ENCODE measurements at places on chromosomes 11 and 22.

- DNase-seq: no peak
Observed at GRCh38 chr11:115873813-115874212, 369.6 kb upstream of the CADM1 start.

DNA sequence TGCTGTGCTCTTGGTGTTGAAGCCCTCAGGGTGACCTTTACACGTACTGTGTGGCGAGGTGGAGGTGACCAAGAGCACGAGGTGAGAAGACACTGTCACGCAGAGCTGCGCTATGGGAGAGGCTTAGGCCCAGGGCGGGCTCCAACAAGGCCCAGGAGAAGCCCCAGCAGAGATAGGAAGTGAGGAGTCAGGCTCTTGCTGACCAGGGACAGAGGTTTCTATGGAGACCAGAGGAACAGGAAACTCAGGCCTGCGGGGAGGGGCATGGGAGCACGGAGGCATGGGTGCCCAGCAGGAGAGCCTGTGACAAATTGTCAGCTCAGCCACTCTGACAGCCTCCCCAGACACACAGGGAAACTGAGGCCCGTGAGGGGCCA, 15.8 kb downstream of the DGKZ start:
- DNase-seq: no peak

DNA sequence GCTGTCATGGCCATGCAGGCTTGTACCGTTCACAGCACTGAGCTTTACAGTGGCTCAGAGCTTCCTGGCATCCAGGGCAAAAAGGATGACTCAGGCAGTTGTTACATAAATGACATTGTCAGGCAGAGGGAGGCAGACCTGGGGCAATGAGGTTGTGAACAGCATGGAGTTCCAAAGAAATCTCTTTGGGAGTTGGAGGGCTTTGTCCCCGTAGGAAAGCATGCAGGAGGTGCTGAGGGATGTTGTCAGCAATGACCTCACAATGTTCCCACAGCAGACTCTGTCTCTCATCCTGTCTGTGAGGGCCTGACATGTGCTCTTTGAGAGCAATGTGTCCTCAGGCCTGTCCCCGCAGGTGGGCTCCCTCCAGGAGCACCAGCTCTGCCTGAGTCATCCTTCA, 25.9 kb upstream of the PDE2A start:
- DNase-seq: no peak

GRCh38 chr11:80157447-80157846, 716.6 kb upstream of the TENM4 start:
- no peak for DNase-seq

- DNase-seq: no peak
Observed at GRCh38 chr11:113593698-113594308, 112.3 kb downstream of the TMPRSS5 start.

DNA sequence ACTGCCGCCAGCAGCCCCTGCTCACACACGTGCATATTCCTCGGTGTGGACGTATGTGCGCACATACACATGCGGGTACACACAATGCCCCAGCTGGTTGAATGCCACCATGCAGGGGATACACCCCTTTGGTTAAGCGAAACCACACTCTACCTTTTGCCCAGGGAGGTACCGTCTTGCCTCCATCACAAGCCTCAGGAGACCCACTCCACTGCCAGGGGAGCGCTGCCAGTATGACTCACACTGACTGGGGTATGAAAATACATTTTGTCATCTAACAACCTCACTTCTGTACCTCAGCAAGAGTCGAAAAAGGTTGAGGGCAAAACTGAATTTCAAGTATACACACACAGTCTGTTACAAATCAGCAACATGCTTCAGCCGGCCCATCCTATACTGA, 39.4 kb downstream of the TMEM45B start:
- DNase-seq: no peak

GRCh38 chr11:27281740-27282590, 81.0 kb downstream of the CCDC34 start:
- peak; percentile 73 for DNase-seq

DNA sequence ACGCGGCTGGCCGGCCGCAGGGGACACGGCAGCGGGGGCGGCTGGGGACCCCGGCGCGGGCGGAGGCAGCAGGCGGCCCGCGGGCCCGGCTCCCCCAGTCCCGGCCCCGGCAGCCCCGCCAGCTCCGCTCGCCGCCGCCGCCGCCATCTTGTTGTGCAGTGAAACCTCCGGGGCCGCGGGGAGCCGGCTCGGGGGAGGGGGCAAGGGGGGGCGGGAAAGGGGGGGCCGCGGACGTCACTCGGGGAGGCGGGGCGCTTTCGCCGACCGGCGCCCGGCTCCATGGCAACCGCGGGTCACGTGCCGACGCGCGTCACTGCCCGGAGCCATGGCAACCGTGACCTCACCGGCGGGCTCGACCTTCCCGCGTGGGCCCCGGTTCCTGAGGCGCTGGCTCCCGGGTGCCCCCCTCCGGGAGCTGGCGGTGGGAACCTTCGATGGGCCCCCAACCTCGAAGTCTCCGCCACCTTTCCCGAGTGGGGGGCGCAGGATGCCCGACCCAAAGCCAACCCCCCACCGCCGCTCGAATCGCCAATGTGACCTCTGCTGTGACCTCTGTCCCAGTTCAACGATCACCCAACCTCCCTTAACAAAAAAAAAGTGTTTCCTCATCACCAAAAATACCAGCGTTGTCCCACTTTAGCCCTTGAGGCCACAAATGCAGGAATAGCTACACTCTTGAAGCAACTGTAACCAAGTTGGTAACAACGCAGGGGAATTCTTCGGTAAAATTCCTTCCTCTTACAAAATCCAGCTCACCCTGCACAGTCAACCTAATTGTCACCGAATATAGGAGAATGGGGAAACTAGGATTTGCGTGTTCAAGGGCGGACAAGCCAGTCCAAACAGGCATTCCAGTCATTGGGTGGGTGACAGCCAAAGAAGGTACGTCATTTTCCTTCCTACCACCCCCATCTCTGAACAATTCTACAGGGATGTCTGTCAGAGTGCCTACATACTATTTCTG, at the start of gene SIK3:
Gene SIK3, minus strand, starts transcription at position 160 of the 964 bp plus-strand sequence. Its CDS starts 13 bp downstream, at position 147.
- peak; percentile 61 for DNase-seq

DNA sequence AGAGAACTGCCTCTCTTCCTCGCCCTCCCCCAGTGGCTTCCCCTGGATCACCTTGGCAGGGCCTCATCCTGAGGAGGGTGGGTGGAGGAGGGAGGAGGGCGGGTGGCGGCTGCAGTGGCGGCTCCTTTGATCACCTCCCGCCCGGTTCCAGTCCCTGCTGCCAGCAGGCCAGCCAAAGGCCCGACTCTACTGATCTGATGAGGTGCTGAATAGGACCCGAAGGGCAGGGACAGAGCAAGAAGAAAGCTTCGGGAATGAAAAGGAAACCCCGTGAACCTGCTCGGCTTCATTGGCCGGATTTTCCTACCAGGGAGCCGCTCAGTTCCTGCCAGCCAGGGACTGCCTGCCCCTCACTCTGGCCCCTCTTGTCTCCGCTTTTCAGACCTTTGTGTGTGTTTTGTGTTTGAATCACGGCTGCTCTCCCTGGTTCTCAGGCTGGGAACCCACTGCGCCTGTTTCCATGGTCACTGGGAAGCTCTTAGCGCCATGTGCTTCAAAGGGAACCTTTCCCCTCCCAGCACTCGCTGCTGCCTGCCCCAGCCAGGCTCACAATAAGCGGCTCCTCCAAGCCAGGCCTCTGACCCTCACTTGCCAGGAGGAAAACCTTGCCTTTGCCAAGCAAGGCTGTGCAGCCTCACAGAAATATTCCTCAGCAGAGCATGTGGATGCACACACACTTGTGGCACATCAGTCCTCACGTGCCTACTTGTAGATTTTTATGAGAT, 56.8 kb downstream of the C22orf31 start:
- DNase-seq: no peak

DNA sequence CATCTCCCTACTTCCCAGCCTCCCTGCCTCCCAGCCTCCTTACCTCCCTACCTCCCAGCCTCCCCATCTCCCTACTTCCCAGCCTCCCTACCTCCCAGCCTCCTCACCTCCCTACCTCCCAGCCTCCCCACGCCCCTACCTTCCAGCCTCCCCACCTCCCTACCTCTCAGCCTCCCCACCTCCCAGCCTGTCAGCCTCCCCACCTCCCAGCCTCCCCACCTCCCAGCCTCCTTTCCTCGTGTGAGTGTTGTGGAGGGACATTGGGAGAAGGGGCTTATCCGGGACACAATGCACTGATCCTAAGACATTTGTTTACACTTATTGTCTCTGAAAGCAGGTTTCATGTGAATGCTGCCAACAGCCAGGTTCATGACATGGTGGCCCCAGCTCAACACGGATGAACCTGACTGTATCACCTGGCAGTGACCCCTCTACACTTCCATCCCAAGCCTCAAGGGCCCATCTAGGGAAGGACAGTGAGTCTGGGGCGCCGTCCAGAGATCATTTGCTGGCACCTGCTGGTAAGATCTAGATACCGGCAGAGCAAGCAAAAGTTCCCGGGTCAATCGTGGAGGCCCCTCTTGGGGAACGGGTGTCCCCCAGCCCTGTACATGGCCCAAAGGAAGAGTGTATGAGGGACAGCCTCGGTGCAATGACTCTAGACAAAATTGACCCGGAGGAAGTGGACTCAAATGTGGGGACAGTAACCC, 34.5 kb upstream of the TH start:
- DNase-seq: no peak

DNA sequence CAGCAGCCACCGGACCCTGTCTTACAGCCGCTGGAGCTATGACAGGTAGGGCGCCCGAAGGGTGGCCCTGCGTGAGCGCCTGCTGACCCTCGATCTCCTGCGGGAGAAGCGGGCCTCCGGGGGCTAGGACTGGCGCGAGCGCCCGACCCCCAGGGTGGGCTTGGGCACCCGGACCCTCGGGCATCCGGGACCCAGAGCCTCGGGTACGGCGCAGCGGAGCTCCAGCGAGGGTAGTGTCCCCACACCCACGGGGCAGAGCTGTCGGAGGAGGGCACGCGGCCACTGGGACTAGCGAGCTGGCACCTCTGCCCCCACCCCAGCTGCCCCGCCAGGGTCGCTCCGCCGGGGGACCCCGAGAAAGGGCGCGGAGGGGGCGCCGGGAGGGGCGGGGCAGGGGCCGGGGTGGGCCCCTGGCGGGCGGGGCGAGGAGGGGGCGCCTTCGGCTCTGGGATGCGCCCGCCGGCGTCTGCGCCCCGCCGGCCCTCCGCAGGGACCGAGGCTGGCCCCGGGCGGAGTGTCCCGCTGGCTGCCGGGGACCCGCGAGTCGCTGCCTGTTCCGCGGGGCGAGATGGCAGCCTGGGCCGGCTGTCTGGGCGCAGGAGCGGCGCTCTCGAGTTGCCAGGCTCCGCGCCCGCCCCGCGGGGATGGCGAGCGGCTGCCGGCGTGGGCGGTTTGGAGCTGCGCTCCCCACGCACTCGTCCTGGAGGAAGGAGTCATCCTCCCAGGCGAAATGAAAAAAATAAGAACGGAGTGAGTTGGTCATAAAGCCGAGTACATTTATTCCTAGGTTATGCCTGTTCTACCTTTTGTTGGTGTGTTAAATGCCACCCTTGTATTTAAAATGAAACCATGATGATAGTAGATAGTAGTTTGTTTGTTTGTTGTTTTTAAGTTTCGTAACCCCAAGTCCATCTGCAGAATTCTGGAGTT, 32.4 kb downstream of the EIF3F start:
- no peak for DNase-seq

GRCh38 chr11:9922806-9923205, 258.9 kb downstream of the SWAP70 start:
- no peak for DNase-seq
